Activated T-cell treated with anti-CD3 and anti-CD28 coated beads, Interleukin-2, amount 50 U/mL, for 72 hours (primary cell): ENCODE measurements at places on chromosomes 3 and 15.

DNA sequence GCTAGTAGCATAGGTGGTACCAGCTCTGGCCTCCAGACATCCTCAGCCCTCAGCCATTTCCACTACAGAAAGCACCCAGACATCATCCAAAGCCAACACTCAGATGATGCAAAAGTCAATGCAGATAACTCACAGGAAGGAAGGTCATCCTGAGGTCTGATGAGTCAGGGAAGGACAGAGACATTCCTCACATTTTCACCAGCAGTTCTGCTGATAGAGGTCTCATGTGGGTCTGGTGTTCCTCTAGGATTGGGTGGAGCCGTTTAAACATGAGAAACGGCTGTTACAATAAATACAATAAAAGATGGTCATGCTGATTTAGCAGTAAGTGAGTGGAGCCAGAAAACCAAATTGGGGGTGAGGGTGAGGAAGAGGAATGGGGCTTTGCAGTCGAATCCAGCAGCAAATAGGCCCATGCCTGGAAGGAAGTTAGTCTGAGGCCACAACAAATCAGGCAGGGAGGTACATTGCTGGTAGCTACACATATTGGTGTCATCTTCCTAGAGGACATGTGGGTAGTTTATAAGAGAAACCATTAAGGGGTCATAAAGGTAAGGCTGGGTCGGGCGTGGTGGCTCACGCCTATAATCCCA, 33.3 kb upstream of the FLNB start:
- no peak for DNase-seq

DNA sequence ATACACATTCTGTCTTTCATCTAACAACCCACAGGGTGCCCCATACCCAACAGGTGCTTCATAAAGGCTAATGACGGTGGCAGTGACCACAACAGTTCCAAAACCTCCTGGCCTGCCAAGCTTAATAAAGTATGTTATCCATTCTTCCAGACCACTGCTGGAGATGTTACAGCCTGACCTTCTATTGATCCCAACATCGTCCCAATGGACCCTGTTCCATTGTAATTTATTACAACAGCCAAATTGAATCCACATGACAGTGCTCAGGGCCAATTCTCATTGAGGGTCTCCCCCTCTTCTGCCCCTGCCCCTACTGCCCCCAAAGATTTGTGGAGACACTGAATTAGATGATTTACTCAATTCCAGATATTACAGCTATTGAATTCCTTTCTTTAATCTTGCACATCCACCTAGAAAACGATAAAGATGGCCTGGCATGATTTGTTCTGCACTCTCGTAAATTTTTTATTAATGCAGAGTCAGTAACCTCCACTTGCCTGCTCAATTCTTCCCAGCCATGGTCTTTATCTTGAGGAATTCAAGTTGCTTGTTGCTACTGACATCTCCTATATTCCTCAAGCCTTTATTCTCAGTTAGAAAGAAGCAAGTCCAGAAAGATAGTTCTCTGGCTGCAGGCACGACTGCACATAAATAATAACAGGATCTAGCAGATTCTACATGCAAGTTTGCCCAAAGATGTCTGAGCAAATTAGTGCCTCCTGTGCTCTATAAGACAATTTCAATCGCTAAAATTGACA, 407.6 kb downstream of the ERC2 start:
- DNase-seq, result no peak

DNA sequence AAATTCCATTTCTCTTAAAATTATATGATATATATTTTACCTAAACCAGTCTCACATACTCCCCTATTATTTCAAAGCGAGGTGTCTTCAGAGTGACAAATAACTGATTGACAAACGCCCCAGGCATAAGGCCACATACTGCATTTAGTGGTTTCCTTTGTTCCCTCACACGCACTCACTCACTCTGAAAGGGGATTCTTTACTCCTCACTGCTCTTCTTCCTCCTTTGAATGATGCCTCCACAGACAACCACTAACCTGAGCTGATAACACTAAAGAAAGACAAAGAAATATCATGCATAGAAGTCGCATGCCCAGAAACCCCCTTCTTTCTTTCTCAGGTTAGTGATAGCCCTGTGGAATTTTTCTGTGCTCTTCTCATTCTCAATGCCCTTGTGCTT, 24.1 kb upstream of the BBX start:
- no peak for DNase-seq

- no peak for DNase-seq
Measured at GRCh38 chr3:172918568-172919296, 168.2 kb downstream of the ECT2 start.

- no peak for DNase-seq
Measured at GRCh38 chr3:17802950-17803349, 60.5 kb upstream of the TBC1D5 start.

DNA sequence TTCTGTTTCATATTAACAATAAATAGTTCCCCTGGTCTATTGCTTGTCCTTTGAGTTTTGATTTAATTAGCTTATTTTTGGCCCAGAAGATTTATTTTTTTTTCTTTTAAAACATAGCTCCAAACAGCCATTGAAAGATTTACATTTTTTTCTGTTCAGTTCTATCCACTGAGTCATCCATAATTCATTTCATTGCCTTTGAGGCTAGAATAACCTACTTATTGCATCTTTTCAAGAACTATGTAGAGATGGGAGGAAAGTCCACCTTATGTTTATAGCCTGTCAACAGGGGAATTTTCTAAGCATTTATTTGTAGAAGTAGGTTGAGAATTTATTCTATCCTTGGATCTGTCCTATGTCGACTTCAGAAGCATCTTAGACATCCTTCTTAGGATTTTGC, 53.4 kb upstream of the CHD2 start:
- no peak for DNase-seq

DNA sequence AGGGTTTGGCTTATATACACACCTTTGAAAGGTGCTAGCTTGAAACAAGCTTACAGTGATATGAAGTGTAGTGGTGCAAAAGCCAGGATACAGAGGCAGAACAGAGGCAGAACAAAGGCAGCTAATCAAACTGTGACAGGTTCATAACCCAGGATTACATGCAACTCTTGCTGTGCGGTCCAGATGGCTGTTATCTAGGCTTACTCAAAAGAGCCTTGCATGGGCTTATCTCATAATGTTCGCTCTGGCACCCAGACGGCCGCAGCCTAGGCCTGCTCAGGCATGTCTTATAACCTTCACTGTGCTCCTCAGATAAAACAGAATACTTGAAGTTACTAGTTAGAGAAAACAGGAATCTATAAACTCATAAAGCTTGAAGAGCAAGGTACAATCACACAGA, 22.8 kb upstream of the NOX5 start:
- no peak for DNase-seq

DNA sequence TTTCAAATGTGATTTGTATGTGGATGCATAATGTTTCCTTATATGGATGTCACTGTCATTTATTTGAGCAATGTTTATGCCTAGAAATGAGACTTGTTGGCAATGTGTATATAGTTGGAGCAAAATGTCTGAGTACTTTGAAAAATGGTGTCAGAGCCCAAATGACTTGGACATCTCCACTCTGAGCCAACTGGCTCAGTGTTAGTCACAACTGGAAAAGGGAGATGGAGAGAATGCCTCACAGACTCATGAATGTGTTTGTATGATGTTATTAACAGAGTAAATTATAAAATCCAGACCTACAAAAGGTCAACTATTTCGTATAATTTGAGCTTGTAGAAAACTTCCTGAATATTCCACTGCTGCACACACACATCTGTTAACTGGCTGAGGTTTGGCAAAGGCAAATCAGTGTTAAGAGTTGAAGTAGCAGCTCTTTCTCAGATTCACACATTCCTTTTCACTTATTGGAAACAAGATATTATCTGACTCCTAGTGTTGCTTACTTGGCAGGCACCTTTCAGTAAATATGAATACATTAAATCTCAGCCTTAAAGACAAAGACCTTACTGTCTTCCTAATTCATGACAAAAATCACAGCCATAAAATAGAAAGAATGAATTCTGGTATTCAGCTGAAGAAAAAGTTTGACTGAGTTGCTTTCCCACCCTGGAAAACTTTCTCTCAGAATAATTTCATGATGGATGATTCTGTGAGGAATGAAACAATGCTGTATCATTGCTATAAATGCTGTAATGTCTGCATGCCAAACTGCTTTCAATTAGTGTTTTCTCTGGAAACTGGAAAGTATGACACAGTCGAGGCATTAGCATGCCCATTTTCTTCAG, 27.0 kb downstream of the ADIPOQ start:
- no peak for DNase-seq

GRCh38 chr3:17964108-17964507, 221.7 kb upstream of the TBC1D5 start:
- DNase-seq, result peak; percentile 18

GRCh38 chr15:52193791-52194190, 2.6 kb upstream of the GNB5 start:
- DNase-seq, result no peak

DNA sequence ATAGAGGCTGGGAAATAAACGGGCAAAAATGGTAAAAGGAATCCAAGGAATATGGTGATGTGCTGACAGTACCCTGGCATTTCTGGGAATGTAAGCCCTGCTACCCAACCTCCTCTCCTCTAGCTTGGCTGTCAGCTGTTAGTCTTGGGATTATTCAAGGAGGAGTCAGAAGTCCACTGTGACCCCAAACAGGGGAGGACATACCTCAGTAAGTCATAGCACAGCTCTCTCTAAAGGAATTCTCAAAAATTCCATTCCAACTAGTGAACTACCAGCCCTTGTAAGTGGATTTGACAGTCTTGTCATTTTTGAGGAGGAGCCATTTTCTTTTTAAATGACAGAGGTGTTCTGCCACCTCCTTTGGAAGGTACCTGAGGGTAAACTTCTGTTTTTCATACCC, 207.5 kb downstream of the PDCD6IP start:
- no peak for DNase-seq

DNA sequence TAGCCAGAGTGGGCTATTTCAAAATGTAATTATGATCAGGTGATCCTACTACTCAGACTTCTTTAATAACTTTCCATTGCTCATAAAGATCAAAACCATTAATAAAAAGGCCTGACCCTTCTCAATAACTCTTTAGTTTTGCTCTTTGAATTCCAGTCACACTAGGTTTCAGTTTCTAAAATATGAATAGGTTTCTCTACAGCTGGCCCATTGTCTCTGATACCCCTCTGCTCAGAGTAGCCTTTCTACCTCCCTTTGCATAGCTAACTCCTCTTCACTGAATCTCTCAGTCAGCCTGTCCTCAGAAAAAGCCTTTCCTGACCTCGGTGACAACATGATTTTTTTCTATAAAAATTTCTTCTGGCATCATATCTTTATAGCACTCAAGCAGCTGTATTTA, 209.1 kb downstream of the UNC13C start:
- no peak for DNase-seq

DNA sequence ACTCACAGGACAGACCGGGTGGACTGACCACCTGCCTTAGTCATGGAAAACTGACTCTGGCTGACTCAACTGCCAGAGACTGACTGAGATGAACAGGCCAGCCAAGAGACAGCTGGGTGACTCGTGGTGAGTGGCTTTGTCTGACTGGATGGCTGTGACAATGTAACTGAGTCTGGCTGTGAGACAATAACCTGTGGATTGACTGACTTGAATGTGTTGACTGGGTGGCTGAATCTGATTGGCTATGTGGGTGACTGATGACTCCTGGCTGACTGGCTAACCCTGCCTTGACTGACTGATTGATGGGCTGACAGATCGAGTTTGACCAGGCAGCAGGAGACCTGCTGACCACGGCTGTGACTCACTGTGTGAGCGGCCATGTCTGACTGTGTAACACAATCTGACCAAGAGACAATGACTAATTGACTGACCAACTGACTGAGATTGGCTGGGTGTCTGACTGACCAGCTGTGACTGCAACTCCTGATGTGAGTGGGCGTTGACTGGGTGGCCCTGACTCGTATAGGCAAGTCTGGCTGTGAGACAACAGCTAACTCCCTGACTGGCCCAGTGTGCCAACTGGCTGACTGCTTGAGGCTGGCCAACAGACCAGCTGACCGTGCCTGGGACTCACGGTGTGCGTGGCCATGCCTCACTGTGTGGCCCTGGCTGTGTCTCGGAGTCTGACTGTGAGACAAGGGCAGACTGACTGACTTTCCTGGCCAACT, 509.1 kb downstream of the SHQ1 start:
- peak; percentile 75 for DNase-seq

- no peak for DNase-seq
Measured at GRCh38 chr15:67941648-67942310, 101.9 kb upstream of the RNU6-1 start.

GRCh38 chr3:125496701-125497100, 23.3 kb downstream of the SNX4 start:
- DNase-seq, result no peak

- no peak for DNase-seq
Measured at GRCh38 chr3:149430216-149430615, 44.3 kb upstream of the TM4SF4 start.

DNA sequence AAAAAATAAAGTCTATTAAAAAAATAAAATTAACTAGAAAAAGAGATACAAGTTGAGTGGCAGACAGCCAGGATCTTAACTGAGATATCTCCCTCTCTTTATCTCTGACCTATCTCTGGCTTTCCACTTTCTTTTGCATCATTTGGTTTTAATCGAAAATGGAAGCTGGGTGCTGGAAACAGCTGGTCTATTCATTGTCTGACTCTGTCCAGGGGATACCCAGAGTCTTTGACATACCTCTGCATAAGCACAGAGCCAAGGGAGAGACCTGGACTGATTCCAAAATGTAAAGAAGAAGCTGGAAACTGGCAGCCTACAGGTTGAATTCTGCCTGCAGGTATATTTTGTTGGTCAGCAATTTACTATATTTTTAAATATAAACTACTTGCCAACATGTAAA, 29.6 kb upstream of the CRBN start:
- no peak for DNase-seq

- DNase-seq, result no peak
Measured at GRCh38 chr3:129836381-129837064, 57.0 kb downstream of the TMCC1 start.

DNA sequence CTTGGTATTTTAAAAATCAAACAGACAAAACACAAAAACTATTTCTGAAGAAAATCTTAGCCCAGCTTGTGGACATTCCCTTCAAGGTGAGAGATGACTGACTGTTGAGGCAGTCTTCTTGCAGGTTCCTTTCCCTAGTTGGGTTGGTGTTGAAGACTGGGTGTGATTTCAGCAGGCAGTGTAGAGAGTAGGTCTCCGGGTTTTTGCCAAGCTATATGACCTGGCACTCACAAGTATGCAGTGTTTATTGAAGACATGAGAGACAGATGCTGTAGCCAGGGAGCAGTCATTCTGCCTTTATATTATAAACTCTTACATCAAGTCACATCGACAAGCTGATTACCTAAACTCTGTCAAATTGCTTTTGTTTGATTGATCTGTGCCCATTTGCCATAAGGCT, 17.5 kb downstream of the SENP8 start:
- DNase-seq, result no peak

DNA sequence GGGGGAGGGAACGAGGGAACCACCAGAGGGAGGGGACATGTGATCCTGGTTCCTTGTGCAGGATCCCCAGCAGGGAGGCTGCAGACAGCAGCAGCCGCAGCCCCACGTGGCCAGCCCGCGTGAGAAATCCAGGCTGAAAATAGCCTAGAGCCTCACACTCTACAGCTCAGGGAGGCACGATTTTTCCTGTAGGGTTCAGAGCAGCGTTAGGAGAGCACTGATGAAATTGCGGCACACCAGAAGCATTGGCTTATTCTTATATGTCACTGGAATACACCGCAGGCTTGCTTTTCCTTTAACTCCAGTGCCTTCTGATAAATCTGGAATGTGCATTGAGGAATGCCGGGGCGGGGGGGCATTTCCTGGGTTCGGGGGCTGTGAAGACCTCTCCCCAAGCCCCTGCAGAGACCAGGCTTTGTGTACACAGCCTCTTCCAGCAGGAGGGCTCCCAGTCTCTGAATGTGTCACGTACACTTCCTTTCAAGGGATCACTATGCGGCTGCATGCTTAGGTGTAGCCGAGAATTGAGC, 193.0 kb downstream of the ATP10A start:
- DNase-seq, result no peak

- no peak for DNase-seq
Measured at GRCh38 chr3:4740397-4741105, 238.7 kb upstream of the BHLHE40 start.
